Stimulated activated CD4-positive, alpha-beta T cell treated with anti-CD3 and anti-CD28 coated beads, Interleukin-4, amount 100 ng/mL, for 4 hours (primary cell): ENCODE measurements at places on chromosomes 7 and 10.

DNA sequence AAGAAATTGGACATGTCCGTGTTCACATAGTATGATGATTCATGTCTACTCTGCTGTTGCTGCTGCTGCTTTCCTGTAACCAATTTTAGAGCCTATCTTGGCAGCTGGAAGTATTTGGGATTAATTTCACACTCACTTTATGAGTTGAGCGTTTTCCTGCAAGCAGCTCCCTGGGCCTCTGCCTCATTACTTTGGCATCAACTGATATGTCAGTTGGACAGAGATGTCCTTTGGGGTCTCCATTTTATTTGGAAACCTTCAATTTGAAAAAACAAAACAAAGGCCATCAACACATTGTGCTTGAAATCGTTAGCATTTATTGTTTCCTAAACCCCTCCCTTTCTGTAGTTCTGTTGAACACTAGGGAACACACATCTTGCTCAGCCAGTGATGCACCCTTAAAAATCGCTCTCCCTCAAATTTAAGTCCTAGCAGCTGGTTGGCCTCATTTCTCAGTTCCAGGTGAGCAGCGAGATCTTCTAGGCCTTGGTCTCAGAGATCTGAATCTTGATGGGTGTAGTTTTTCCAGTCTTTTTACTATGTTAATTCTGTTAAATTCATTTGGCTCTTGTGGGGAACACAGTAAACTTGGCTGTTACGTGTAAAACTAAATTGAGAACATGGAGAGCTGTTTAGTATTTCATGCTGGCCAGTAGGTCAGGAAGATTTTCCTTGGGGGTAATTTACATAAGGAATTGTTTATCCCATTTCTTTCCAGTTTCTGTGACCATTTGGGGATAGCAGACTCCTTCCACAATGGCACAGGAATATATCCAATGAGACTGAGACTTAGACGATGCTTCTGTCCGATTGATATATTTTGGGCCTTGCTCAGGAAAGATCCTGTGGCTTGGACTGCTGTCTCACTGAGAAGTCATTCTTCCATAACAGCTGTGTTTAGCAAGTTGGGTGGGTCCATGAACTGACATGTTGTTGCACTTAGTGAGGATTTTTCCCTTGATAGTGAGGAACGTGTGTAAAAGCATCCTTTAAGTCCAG lies 371.6 kb downstream of the BBS9 start:
- no peak for DNase-seq

GRCh38 chr10:115879372-115880089 lies 393.5 kb downstream of the GFRA1 start:
- no peak for DNase-seq

DNA sequence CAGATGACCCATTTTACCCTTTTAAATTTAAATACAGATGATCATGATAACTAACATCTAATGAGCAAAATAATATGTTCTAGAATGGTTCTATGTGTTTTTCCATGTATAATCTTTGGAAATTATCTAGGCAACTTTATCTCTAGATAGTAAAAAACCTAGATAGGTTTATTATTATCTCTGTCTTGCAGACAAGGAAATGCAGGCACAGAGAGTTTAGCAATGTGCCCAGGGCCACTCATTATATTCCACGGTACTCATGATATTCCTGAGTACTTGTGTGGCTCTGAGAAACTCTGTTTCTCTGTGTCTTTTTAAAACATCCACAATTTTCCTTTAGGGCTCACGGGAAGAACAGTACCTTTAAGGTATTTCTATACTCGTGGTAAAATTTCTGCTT lies 26.4 kb upstream of the SNX13 start:
- DNase-seq, result no peak

- no peak for DNase-seq
Measured at GRCh38 chr10:35896001-35896400, 253.9 kb upstream of the FZD8 start.

GRCh38 chr10:93666030-93666429 lies 36.4 kb downstream of the FRA10AC1 start:
- DNase-seq, result no peak

DNA sequence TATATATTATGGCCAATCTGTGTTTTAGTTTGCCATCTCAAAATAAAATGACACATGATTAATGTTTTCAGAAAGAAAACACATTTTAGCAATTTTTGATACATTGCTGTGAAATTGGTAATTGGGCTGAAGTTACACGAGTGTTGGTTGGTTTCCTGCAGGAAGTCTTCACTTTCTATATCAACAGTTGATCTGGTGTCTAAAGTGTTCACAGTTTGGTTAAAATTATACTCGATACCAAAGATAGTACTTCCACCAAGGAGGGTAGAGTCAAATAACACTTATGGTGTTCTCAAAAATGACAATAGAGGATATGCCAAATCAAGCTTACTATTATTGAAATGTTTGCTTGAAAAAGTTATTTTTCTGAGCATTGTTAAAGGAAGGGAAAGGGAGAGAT lies 120.3 kb upstream of the GLCCI1 start:
- no peak for DNase-seq

DNA sequence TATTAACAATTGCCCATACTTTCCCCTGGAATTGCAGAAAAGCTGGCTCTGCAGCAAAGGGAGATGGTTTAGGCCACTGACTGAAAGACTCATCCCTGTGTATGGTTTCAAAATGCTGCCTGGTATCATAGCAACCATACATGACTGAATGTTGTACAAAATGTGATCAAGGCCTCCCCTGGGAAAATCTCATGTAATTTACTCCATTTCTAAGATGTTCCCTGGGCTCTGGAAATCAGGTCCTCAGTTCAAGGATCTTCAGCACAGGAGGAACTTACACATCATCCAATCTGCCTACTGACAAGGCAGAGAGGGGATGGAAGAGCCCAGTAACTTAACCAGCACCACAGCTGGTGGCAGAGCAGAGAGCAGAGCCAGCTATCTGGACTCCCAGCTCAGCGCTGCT lies 111.8 kb downstream of the JAZF1 start:
- no peak for DNase-seq

DNA sequence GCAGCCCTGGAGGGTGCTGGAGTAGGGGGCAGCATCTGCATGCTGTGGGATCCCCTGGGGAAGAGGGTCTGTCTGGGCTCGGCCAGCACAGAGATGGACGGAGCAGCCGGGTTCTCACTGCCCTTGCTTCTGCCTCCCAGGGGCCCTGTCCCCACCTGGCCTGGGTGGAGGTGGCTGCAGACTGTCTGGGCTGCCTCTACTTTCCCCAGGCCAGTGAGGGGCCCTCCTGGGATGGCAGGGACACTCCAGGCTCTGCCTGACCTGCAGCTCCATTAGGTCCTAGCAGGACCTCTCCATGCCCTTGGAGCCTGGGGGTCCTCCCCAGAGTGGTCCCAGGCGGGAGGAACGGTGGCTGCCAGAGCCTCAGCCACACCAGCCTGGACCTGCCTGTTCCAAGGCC lies 63.7 kb downstream of the PWWP2B start:
- DNase-seq, result no peak

- DNase-seq, result no peak
Measured at GRCh38 chr10:14774797-14775196, at the start of gene FAM107B. Gene FAM107B (minus strand): TSS chr10:14774897. CDS start chr10:14774663, 234 bp downstream.

GRCh38 chr7:45576249-45576929 lies 2.2 kb downstream of the ADCY1 start:
- DNase-seq, result no peak

DNA sequence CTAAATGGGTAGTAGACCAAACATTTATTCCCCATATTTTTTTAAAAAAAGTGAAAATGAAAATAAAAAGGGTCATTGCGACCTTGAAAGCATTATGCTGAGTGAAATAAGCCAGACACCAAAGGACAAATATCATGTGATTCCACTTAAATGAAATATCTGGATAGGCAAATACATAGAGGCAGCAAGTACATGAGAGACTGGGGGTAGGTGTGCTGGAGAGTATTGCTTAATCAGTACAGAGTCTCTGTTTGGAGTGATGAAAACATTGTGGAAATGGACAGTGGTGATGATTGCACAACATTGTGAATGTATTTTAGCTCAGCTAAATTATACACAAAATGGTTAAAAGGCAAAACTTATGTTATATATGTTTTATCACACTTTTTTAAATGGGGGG lies 169.4 kb downstream of the AKR1D1 start:
- no peak for DNase-seq

DNA sequence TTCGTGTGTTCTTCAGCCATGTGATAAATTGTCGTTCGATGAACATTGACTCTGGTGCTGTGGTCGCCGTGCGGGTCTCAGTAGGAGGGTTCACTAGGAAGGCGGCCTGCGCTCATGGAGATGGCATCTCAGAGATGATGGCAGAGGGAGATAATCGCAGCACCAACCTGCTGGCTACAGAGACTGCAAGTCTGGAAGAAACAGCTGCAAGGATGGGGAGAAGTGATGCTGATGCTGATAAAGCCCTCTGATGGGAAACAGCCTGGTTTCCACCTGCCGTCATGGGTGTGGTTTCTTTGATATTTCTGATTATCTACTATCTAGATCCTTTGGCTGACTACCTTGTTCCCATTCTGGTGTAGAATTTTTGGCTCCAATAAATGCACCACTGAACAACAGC lies 130.5 kb upstream of the ANKRD30A start:
- DNase-seq, result no peak

DNA sequence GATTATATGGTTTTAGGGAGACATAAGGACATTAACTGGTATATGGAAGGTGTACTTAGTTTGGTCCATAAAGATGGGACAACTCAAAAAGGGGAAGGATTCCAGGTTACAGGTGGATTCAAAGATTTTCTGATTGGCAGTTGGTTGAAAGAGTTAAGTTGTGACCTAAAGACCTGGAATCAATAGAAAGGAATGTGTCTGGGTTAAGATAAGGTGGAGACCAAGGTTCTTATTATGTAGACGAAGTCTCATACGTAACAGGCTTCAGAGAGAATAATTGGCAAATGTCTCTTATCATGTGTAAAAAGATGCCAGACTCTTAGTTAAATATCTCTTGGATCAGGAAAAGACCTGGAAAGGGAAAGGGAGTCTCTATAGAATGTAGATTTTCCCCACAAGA lies 1.0 kb upstream of the TRDMT1 start:
- DNase-seq, result no peak
